Activated naive CD4-positive, alpha-beta T cell (primary cell): ENCODE measurements at places on chromosomes 6 and 20.

- DNase-seq, result no peak
These were observed 19.5 kb downstream of the FOXP4 start for GRCh38 chr6:41565701-41566100.

GRCh38 chr6:135498185-135498841 is 773 bp upstream of the AHI1 start:
- peak; percentile 36 for DNase-seq

DNA sequence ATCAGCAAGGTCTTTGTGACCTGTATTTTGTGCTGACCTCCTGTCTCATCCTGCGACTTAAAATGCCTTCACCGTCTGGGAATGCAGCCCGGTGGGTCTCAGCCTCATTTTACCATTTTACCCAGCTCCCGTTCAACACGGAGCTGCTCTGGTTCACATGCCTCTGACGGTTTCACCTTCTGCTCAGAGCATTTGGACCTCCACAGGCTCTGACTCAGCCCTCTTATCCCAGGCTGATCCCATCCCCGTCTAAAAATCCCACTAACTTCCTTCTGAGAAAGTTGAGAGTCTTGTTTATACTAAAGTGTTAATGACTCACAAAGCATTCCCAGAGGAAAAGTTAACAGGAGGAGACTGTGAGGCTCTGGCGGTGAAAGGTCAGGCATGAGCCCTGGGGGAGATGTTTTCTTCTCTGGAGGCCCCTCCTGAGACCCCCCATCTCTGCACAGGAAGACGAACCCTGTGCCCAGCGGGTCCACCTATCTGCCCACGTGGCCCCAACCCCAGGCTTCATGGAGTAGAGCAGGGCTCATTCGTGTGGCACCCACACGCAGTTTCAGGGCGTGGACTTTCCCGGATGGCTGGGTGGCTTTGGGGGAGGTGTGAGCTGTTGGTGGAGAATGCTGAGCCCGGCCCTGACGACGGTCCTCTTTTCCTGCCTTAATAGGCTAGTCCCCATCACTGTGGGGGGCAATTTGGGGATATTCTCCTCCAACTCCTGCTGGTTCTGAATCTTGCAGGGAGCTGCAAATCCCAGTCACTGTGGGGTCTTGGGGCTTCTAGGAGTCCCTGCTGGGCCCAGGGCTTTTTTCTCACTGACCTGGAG is 3.3 kb upstream of the BIRC7 start:
- DNase-seq, result no peak

- no peak for DNase-seq
These were observed 808.3 kb downstream of the TFAP2A start for GRCh38 chr6:9606435-9607134.

- DNase-seq, result no peak
These were observed 24.5 kb downstream of the FIG4 start for GRCh38 chr6:109715616-109716015.

GRCh38 chr20:24960861-24961260 is 11.8 kb downstream of the CST7 start:
- no peak for DNase-seq

GRCh38 chr6:119274197-119274595 is 75.4 kb downstream of the MAN1A1 start:
- DNase-seq, result no peak

DNA sequence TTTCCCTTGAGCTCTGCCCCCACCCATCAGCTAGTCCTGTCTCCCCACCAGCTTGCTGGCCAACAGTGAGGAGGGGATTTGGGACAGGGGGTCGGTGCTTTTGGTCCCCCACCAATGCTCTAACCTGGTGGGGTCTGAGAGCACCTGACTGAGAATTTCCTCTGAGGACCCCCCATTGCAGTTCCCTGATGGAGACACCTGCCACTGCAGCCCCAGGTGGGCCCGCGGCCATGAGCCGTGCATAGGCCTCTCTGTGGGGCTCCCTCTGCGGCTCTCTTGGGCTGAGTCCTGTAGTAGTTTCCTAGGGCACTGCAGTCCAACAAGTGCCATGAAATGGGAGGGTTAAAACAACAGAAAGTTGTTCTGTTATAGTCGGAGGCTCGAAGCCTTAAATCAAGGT is 172.2 kb upstream of the SNX9 start:
- no peak for DNase-seq

DNA sequence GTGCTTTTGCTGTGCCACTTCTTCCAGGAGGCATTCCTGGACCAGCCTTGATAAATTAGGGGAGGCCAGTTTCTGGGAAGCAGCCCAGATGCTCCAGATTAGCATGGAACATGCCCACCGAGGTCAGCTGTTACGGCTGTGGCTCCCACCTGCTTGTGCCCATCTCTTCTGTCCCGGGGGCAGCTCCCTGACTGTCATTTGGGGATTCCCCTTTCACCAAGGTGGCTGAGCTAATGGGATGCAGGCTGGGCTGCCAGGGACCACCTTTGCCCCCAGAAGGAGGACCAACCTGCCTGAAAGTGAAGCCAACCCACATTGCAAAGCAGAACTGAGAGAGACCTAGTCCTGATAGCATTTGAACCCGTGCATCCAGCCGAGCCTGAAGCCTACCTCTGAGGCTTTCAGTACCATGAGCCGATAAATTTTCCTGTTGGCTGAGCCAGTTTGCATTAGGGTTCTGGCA is 85.3 kb downstream of the PTPN1 start:
- no peak for DNase-seq

GRCh38 chr20:51359401-51359800 is 183.1 kb downstream of the NFATC2 start:
- DNase-seq, result no peak

DNA sequence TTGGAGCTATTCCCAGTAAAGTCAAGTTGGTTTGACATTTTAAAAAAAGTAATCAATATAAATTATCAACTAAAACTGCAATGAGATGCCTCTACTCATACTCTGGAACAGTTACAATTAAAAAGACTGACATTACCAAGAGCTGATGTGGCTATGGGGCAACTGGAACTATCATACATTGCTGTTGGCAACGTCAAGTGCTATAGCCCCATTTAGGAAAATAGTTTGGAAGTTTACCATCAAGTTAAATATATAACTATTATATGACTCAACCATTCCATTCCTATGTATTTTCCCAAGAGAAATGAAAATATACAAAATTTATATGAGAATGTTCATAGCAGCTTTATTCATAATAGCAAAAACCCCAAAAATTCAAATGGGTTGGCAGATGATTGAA is 111.4 kb upstream of the HDGFL1 start:
- DNase-seq, result no peak

DNA sequence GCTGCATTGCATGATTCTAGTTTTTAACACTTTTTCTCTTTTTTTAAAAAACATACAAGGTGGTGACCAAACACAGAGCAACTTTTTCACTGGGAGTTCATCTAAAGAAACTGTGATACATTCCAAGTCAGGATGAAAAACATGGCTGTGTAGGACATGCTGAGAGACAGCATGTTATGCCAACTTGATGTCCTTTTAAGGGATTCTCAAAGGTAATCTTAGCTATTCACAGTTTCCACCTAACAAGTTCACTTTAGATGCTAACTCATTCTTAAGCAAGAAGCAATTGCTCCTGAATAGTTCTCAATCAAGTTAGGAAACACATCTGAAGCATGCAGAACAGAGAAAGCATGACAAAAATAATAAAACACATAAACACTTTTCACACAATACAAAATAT is 3.3 kb downstream of the ASCC3 start:
- DNase-seq, result no peak

- no peak for DNase-seq
These were observed 24.1 kb upstream of the SH3BGRL2 start for GRCh38 chr6:79607000-79607399.

- DNase-seq, result no peak
These were observed 479.5 kb downstream of the CD83 start for GRCh38 chr6:14597090-14597489.

DNA sequence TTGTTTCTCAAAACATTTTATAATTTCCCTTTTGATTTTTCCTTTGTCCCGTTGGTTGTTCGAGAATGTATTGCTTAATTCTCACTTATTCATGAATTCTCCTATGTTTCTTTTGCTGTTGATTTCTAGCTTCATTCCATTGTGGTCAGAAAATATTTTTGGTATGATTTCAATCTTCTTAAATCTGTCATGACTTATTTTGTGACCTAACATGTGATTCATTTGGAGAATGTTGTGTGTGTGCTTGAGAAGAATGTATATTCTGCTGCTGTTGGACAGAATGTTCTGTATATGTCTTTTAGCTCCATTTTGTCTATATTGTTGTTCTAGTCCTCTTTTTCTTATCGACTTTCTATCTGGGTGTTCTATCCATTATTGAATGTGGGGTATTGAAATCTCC is 286.2 kb upstream of the RNF217 start:
- no peak for DNase-seq

GRCh38 chr20:64035933-64036345 is at the start of gene C20orf204:
Gene C20orf204, plus strand, starts transcription at chr20:64036182. Its CDS starts 142 bp downstream, at chr20:64036324.
- no peak for DNase-seq
